Lower leg skin (tissue), 4 donors: ENCODE measurements at places on chromosomes 2 and 18.

DNA sequence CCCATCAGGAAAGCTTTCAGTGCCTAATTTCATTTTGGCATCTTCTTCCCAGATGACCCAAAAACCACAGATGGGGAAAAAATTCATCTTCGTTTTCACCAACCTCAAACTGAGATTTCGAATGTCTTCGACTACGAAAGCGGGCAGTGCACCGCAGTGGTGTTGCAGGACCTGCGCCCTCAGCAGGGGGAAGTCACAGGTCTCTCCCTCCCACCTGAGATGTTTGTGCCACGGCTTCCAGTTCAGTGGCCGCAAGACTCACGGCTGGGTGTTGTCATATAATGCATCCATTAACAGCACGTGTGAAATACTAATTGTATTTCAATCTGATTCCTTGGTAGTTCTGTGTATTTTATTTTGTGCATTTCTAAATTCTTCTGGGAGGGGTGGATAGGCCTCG is 66.2 kb upstream of the SALL3 start:
- DNase-seq, result no peak

GRCh38 chr2:147844697-147845410 is at the start of gene ACVR2A:
ACVR2A (plus strand) TSS chr2:147845029; CDS start chr2:147845153, 124 bp downstream.
- peak; percentile 40 for DNase-seq

- peak; percentile 82 for DNase-seq
Observed at GRCh38 chr2:71538656-71539265, 85.4 kb downstream of the DYSF start.

DNA sequence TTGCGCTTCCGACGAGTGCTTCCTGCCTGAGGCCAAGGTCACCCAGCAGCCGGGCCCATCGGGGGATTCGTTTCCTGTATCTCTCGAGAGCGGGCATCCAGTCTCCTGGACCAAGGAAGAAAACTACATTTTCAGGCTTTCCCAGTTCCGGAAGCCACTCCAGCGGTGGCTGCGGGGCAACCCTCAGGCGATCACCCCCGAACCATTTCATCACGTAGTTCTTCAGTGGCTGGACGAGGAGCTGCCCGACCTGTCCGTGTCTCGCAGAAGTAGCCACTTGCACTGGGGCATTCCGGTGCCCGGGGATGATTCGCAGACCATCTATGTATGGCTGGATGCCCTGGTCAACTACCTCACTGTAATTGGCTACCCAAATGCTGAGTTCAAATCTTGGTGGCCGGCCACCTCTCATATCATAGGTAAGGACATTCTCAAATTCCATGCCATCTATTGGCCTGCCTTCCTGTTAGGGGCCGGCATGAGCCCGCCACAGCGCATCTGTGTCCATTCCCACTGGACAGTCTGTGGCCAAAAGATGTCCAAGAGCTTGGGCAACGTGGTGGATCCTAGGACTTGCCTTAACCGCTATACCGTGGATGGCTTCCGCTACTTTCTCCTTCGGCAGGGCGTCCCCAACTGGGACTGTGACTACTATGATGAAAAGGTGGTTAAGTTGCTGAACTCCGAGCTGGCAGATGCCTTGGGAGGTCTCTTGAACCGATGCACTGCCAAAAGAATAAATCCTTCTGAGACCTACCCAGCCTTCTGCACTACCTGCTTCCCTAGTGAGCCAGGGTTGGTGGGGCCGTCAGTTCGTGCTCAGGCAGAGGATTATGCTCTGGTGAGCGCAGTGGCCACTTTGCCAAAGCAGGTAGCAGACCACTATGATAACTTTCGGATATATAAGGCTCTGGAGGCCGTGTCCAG is 1.0 kb downstream of the MARS2 start:
- DNase-seq, result peak; percentile 20

DNA sequence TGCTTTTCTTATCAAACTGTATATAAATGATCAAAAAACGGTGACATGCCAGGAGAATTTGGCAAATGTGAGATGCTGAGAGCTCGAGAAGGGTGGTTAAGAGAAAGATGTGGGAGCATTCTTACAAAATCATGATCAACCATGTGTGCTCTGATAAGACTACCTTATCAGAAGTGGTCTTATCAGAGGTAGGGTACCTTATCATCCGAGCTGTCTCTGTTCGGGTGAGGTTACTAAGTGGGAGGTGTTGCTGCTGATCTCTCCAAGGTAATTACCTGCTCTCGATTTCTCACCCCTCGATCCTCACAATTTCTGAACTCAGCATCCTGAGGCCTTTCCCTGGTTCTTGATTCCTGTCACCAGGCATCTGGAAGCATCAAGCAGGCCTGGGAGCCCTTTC is 813.0 kb upstream of the ID2 start:
- DNase-seq, result no peak

DNA sequence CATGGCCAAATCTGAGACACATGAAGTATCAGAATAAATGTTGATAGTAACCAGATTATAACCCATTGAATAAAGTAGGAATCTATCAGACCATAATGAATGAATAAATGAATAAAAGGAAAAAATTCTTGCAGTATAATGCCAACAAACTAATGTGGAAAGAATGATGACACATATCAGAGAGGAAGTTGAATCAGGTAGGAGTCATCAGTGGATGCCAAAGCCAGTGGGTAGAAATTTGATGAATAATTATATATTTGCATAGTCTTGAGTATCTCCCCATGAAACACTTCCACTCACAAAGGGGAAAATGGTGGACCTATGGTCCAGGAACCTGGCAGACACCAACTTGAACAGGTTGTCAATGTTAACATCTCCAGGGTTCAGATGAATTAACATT is 68.6 kb downstream of the GALNT3 start:
- no peak for DNase-seq
